GM13976 (cell line): ENCODE measurements at places on chromosomes 1 and 21.

- DNase-seq: no peak
These were observed 49.6 kb upstream of the NTPCR start for GRCh38 chr1:232900818-232901217.

DNA sequence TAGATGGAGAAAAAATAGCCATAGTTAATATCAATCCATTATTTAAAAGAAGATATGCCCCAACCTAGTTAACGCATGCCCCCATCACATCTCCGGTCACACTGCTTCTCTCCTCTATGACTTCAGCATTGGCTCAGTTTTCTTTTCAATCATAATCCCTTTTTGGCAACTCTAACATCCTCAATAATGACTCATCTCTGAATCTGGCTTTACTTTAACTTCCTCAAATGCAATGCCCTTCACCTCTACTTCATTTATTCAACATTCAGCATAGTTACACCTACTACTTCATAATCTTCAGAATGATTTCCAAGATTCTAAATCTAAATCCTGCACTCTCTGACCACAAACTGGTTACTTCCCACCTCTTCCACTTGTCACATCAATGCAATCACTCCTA, 417.3 kb downstream of the USH2A start:
- peak; percentile 41 for DNase-seq

DNA sequence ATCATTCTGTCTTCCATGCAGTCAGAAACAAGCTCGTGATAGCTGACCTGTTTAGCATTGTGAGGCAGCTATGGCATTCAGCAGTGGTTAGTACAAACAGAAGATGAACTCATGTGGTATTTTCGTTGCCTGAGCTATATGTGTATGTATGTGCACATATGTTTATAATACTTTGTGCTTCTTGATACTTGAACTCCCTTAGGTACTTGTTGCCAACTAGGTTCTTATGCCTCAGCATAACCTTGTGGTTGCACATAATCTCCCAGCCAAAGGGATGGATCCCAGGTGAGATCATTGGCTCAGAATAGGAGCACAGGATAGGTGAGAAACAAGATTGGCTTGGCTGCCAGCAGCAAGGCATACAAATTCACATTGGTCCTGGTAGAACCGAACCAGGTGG, 86.1 kb downstream of the VPS26C start:
- DNase-seq: no peak

DNA sequence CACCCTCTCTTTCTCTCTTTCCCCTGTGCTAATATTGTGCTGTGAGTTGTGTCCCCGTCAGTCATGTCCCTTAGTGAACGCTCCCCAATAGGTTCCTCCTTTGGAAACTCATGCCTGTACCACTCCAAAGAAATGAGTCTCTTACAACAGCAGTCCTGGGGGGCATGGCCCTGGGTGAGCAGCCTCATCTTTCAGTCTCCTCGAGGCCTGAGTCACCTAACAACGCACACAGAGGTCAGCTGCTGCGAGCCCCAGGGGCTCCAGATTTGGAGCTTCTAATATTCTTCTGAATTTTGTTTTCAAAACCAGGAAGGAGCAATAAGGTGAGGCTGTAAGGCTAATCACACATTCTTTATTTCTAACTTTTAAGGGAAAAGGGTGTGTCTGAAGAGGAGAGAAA, 30.5 kb upstream of the ZBTB8A start:
- no peak for DNase-seq
